ENCODE measurements at places on chromosomes 3 and 15.
A peak's percentile ranks its signal among the peaks of the same experiment; 100 is the strongest.

GRCh38 chr3:77179762-77180161, 139.9 kb downstream of the ROBO2 start:
- DNase-seq, result no peak

- no peak for DNase-seq
These were observed 201.4 kb upstream of the STT3B start for GRCh38 chr3:31331278-31331677.

DNA sequence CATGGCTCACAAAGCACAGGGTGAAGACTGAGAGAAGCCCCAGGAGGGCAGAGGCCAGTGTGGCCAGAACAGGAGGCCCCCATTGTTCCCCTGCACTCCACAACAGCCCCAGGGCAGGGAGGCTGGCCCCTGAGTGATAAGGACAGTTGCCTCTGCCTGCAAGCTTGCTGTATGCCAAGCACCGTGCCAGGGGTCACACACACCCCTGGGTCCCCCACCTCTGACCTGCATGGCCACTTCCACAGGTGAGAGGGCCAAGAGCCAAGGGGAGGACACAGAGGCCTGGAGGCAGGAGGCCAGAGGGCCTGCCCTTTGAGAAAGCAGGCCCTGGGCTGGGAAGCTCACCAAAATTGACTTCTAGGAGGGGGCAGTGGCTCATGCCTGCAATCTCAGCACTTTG, 23.7 kb downstream of the ATRIP start:
- no peak for DNase-seq

DNA sequence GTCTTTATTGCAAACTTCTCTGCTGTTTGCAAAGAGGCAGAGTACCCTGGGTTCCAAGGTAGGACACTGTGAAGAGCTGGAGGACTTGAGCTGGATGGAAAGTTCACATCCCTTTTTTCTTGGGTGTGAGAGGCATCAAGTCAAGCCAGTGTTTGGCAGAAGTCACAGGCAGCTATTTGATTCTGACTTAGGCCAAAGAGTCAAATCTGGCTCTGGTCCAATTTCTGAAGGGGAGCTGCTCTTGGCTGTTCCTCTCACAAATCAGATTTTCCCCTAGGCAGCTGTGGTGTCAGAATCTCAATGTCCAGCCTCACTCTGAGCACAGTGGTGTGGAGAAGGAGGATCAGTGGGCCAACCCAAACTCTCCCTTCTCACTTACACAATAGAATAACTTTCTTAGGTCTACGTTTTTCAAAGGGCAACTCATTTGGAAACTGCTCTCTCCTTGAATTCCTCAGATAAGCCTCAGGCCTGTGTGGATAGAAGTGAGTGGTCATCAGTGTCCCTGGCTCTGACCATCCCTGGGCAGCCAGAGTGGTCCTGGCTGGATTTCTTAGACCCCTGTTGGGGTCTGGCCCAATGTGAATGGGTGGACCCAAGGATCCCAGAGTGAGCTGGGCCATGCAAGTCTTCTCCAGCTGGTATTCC, 18.2 kb upstream of the AMOTL2 start:
- DNase-seq, result no peak

GRCh38 chr15:64343222-64343621, 12.8 kb downstream of the CSNK1G1 start:
- DNase-seq, result no peak

DNA sequence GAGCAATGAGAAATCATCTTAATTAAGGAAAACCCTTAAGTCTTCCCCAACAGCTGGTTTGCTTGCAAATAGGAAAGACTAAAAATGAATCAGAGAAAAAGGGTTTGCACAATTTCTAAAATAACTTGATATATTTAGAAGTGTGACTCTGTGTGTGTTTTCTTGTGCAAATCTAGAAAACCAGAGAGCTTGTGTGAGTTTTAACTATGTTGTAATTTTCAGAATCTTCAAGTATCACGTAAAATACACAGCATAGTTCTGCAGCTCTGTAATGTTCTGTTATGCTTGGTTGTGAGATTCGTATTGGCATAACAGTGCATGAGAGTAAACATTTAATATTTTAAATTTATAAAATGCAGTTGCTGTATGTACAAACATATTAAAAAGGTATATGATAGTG, 74.7 kb upstream of the GAP43 start:
- no peak for DNase-seq

- no peak for DNase-seq
These were observed 62.8 kb downstream of the MEGF11 start for GRCh38 chr15:66190746-66191145.

DNA sequence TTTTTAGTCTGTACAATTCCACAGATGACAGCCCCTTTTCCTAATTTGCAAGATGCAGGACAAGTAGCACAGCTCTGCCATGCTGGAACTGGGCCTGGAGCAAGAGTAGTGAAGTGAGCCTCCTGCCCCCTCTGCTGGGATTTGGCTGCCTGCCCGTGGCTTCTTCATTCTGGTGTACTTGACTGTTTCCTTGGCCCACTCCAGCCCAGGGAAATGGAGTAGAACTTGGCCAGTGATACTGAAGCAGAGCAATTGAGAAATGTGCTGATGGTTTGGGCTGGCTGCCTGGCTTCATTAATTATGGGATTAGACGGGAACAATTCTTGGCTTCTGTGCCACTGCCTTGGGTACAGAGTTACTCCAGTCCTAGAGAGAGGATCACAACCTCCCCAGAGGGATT, 2.8 kb downstream of the GPD1L start:
- DNase-seq, result no peak

DNA sequence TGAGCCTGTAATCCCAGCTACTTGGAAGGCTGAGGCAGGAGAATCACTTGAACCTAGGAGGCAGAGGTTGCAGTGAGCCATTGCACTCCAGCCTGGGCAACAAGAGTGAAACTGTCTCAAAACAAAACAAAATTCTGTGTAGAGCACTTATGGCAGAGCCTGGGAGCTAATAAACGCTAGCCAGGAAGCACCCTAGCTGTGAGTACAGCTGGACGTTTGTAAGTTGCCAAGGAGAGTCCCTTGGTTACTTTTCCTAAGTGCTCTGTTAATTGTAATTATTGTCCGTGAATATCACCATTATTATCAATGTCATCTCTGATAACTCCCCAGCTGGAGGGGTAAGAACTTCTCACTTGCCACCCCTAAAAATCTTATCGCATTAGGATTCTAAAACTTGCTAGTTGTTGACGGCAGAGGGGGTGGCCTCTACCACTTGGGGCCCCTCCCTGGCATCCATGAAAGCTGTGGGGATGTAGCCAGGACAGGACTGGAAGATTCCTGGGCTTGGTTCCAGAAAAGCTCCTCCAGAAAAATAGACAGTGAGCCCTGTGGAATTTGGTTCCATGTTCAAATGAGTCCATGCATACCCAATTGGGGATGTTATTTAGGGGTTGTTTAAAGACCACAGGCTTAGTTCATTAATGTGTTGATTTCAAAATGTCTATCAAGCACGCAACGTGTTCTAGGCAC, 9.9 kb upstream of the KLHL25 start:
- no peak for DNase-seq

GRCh38 chr3:76869726-76870384, 170.0 kb upstream of the ROBO2 start:
- DNase-seq, result no peak

DNA sequence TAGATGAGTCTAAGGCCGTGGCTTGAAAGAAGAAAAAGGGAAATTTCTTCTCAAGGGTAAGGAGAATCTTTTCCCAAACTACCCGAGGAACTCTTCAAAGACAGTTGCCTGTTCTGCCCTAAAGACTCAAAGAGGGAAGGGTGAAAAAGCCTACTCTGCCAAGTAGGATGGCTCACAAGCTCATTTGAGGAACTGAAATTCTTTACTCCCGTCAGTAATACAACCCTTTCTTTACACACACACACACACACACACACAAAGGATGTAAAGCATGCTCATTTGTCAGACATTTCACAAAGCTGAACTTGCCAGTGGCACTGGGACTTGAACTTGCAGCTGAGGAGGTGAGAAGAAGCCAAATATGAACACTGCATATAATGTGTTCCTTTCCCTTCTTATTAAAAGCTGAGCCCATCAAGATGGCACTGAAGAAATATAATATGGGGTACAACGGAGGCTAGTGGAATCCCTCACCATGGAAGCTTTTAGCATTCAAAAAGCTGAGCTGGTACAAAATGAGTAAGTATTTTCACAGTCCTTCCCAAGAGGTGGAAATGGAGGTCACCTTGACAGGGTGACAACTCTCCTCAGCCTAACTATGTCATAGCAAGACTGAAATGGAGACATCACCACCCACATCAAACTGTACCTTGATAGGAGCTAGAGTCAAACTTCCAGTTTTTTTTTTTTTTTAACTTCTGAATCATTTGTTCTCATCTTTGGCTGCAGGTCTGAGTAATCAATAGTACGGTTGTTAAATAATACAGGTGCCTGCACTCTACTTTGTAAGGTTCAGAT, 57.6 kb downstream of the TAFA4 start:
- DNase-seq, result no peak

DNA sequence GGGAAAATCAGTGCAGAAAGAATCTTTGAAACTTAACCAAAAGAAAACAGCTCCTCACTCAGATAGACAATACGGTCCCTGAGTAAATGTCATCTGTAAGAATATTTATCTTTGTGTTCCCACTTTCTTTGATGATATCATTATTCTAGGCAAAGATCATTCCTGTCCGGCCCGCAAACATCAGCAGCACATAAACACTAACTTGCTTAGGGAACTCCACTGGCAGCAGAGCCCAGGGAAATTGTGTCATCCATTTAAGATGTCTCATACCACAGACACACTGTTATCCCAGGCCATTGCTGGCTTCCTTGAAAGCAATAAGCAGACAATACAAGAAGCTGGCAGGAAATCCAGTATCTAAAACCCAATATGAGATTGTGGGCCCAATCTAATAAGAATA, 20.1 kb upstream of the CD96 start:
- DNase-seq, result no peak

DNA sequence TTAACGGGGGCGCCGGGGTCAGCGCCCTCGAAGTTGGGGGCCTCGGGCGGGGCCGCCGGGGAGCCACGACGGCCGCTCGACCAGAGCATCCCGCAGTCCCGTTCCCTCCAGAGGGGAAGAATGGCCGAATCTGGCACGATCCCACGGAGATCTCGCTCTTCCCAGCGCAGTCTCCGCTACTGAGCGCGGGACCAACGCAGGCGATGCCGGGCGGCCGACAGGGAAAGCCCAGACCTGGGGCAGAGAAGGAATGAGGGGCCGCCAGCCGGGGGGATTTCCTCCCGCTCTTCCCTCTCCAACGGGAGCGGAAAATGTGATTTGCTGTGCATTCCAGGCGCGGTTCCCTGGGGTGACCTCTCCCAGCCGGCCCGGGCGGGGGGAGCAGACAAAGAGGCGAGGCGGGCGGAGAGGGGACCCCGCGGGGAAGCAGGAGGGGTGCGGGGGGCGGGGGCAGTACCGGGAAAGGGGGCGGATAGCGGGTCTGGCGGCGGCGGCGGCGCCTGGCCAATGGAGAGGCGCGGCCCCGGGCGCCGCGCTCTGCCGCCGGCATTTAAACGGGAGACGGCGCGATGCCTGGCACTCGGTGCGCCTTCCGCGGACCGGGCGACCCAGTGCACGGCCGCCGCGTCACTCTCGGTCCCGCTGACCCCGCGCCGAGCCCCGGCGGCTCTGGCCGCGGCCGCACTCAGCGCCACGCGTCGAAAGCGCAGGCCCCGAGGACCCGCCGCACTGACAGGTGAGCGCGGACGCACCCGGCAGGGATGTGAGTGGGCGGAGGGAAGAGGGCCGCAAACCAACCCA, at the start of gene GREM1:
Gene GREM1 (plus strand): TSS at position 579 of the 801 bp plus-strand sequence. CDS start 12,687 bp downstream, outside the sequence.
- no peak for DNase-seq

- no peak for DNase-seq
These were observed 47.1 kb downstream of the IDH2 start for GRCh38 chr15:90055182-90055581.

GRCh38 chr15:61196711-61197586, 32.2 kb downstream of the RORA start:
- DNase-seq, result no peak

DNA sequence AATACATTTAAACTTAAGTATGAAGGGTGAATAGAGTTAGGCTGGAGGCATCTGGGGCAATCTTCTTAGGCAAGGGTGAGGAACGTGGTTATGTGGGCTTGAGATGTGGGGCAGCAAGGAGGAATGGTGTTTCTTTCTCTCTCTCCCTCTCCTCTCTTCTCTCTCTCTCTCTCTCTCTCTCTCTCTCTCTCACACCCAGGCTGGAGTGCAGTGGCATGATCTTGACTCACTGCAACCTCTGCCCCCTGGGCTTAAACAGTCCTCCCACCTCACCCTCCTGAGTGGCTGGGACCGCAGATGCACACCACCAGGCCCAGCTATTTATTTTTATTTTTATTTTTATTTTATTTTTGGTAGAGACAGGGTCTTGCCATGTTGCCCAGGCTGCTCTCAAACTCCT, 4.0 kb upstream of the MGA start:
- DNase-seq, result no peak

- DNase-seq, result peak; percentile 84
These were observed 185.1 kb downstream of the GOLGA6L6 start for GRCh38 chr15:20356444-20356910.
